Hematopoietic multipotent progenitor cell treated with erythropoietin and hydrocortisone succinate and interleukin-3 and kit ligand, for 15 days (in vitro differentiated cells): ENCODE measurements at places on chromosomes 12 and 14.

GRCh38 chr12:24479131-24479530, 469.8 kb downstream of the BCAT1 start:
- DNase-seq = no peak

DNA sequence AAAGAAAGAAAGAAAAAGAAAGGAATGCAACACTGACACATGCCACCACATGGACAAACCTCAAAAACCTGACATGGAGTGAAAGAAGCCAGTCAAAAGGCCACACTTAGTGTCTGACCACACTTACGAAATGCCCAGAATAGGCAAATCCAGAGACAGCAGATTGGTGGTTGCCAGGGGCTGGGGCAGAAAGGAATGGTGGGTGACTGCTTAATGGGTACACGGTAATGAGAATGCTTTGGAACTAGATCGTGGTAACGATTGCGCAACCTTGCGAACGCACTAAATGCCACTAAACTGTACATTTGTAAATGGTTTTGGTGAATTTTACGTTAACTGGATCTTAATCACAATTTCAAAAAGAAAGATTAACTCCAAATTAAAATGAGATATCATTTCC, 39.5 kb downstream of the SCARB1 start:
- no peak for DNase-seq

DNA sequence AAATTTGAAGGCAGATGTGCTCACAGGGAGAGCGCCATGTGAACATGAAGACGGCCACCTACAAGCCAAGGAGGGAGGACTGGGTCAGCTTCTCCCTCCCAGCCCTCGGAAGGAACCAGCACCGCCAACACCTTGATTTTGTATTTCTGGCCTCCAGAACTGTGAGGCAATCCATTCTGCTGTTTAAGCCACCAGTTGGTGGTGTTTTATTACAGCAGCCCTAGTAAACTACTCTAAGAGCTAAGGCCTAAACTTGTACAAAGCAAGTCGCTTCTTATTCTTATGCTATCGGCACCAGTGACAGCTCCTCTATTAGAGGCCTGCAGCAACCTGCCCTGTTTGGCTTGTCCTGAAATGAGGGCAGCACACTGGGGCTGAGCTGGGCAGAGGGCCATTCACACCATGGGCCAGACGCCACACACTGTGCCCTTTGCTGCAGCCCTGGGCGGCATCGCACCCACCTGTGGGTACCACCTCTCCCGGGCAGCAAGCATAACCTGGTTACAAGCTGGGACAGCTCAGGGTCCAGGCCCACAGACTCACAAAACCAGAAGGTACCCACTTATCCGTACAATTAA, 62.7 kb downstream of the NOS1 start:
- DNase-seq = no peak

- DNase-seq = no peak
Observed at GRCh38 chr12:68405343-68405781, 73.2 kb upstream of the MDM1 start.

GRCh38 chr14:103133210-103134140, 10.2 kb downstream of the TNFAIP2 start:
- DNase-seq = no peak

GRCh38 chr14:78586681-78587080, 416.5 kb downstream of the NRXN3 start:
- no peak for DNase-seq

DNA sequence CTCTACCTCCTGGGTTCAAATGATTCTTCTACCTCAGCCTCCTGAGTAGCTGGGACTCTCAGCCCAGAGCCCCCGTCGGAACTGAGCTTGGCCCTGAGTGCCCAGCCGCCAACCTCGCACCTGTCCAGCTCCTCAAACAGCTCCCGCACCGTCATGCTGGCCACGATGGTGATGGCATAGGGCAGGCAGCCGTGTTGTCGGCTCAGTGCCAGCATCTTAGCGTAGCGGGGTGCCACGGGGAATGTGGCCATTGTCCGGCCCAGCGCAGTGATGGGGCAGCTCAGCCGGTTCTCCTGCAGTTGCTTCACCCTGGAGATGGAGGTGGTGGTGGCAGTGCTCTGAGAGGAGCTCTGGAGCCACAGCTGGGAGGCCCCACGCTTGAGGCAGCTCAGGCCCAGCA, 32.4 kb downstream of the DHX37 start:
- DNase-seq = no peak

DNA sequence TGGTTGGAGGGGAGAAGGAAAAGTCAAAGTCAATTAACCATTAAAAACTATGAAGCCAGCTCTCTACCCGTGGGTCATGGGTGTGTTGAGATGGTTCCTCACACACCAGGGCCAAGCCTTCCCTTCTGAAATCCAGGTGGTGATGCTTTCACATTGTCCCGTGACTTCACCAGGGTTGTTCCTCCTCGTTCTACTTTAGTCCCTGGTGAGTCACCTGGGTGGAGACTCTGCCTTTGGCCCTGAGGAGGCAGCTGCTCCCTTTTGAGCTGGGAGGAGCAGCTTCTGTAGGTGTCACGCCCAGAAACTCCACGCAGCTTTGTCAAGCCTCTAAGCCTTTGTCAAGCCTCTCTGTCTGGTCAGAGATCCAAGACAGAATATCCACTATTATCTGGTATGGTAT, 348.3 kb downstream of the BMP4 start:
- no peak for DNase-seq

GRCh38 chr14:82657186-82657675, 1123.6 kb upstream of the SEL1L start:
- no peak for DNase-seq

DNA sequence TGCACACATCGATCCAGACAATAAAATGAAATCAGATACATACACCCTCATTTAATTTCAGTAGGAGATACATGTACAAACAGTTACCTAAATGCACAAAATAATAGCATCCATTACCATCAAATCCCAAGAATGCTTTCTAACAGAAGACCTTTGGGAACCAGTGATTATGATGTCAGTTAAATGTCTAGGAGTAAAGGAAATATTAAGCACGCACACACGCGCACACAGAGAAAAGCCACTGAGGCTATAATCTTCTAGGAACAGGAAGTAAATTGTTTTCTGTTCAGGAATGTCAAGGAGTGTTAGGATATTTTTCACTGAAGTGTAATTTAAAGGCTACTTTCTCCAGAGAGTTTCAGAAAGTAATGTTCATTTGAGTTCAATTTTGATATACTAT, 250.1 kb downstream of the MDGA2 start:
- DNase-seq = no peak

GRCh38 chr12:14393751-14394150, 28.3 kb downstream of the ATF7IP start:
- DNase-seq = no peak

GRCh38 chr12:40646911-40647310, 45.3 kb upstream of the CNTN1 start:
- DNase-seq = no peak
